ENCODE measurements at places on chromosomes 12 and 14.
A peak's percentile ranks its signal among the peaks of the same experiment; 100 is the strongest.

DNA sequence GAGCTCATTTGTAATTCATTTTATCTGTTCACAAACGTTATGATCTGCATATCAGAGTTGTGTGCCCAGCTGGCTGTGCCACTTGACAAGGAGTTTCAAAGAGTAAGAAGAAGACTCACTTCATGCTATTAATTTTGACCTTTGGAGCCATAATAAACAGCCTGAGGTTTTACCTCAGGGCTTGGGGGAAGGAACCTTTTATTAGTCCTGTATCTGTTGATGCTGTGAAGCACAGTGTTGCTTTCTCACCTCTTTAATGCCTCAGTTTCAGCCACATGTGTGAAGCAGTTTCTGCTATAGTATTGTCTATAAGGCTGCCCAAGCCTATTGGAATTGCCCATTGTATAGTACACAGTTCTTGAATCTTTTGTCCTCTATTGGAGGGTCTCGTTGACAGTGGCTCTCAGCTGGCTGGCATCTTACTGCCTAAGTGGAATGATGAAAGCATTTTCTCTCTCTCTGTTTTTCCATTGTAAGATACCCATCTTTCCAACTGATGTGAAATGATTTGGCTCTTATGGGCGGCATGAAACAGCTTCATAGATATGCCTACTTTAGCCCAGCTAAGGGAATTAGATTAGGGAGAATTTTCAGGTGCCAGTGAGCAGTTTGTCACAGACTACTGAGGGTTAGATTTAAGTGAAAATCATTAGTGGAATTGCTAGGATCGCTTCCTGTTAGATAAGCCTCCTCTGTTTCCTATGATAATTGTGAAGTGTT, 34.7 kb downstream of the GPATCH2L start:
- no peak for DNase-seq

GRCh38 chr14:45715946-45716345, 462.9 kb upstream of the MIS18BP1 start:
- no peak for DNase-seq

GRCh38 chr12:12387501-12387900, 30.6 kb downstream of the BORCS5 start:
- no peak for DNase-seq

- no peak for DNase-seq
Observed at GRCh38 chr12:127113945-127114344, 1153.0 kb upstream of the TMEM132C start.

DNA sequence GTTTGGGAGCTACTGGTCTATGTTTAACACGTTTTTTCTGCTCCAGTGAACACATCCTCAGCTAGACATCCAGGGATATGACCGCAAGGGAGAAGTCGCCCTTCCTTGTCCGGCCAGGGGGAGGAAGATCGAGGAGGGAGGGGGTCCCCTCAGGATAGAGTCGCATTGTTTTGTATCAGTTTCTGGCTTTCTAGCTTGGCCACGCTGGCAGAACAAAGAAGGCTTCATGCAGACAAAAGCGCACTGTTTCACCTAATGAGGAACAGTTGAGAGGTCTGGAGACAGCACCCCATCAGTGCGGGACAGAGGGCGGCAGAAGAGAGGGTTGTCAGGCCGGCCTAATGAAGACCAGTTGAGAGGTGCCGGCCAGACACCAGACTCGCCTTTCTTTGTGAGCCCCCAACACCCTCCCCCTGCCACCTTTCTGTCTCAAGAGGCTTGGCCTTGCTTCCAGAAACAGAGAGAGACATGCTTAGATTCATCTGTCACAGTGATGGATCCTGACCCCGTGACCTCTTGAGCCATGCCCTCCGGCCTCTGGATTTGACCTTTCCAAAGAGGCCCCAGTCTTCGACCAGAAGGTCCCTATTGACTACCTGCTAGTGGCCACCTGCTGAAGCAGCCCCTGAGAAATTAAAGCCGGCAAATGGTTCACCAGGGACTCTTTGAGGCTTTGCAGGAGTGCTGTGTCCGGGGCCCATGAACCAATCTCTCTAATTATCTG, 254.7 kb upstream of the TBX3 start:
- no peak for DNase-seq

DNA sequence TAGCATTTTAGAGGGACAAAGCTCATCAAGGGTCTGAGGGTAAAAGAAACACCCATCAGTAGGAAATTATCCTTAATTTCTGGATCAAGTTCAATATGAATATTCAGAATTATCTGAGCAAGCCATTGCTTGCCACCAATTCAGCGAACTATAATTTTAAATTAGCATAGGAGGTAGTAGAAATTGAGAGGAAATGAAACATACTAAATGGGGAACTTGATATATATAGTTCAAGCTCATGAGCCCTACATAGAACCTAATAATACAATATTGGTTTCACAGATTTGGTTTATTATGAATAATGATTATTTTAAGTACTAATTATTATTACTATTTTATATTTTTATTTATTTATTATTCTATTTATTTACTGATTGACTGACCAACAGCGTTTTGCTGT, 42.1 kb upstream of the GXYLT1 start:
- no peak for DNase-seq

GRCh38 chr12:104929977-104930376, 28.1 kb downstream of the SLC41A2 start:
- no peak for DNase-seq

GRCh38 chr14:56794088-56794556, 16.2 kb downstream of the OTX2 start:
- no peak for DNase-seq

GRCh38 chr12:48695859-48696258, 13.8 kb upstream of the KANSL2 start:
- no peak for DNase-seq

- no peak for DNase-seq
Observed at GRCh38 chr14:101122237-101123141, 219.0 kb upstream of the RTL1 start.

- DNase-seq = no peak
Observed at GRCh38 chr12:114013575-114014345, 47.6 kb upstream of the RBM19 start.

GRCh38 chr12:56293795-56294194, 6.3 kb downstream of the CS start:
- DNase-seq = no peak

DNA sequence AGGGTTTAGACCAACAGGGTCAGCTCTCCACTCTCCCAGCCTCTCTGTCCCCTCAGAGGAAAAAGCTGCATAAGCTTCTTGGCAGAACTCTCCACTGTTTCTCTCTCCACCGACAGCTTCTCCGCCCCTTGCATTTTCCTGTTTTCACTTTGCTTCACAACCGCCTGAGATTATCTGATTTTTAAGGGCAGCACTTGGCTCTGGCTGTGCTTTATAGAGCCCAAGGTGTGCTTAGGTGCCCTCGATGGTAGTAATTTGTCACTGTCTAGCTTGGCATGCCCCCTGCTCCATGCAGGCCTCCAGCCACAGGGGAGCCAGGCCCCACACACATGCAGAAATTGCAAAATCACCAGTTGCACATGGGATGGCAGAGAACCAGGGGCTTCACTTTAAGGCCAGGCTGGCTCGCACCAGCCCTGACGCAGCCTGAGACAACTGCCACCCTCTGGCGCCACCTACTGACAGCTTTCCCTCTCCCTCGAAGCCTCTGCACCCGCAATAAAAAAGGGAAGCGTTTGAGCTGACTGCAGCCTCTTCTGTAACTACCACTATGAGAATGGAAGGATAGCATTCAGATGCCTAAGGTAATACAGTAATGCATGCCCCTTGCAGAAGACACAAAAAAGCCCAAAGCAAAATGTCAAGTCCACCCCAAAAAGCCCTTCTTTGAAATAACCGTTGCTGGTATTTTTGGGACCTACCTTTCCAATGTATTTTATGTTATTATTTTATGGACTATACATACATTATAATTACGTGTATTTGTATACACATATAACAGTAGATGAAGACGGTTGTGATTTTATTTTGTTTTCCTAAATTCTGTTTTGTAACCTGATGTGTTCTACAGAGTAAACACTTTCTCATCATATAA, 32.0 kb upstream of the RIMBP2 start:
- DNase-seq = peak; percentile 48

DNA sequence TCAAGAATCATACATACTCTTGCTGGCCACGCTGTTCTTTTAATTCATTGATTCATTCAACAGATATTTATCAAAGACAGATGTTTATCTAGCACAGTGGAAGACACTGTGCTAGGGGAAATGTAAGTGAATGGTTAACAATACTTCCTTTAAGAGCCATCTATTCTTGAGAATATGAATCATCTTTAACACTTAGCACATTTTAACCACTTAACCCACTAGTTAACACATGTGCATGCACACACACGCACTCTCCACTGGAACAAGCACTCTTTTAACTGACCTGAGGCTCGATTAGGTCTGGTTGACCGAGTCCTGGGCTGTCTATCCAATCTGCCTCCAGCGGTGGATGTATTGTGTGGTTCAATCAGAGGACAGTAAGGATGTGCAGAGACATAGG, 34.6 kb downstream of the LMNTD1 start:
- no peak for DNase-seq

DNA sequence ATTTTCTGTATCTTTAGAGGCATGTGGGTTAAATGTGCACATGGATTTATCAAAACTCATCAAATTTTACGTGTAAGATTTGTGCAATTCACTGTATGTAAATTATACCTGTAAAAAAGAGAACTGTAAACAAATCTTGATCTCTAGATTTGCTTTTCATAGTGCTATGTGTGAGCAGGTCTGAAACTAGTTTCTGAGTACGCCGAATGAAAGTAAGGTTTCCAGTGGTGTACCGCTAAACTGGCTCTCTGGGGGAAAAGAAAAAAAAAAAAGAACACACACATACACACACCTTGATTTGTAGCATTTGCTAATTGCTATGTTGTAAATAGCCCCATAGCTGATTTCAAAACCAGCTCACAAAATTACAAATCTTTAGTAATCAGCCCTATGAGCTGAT, 8.6 kb upstream of the SLC41A2 start:
- DNase-seq = no peak

DNA sequence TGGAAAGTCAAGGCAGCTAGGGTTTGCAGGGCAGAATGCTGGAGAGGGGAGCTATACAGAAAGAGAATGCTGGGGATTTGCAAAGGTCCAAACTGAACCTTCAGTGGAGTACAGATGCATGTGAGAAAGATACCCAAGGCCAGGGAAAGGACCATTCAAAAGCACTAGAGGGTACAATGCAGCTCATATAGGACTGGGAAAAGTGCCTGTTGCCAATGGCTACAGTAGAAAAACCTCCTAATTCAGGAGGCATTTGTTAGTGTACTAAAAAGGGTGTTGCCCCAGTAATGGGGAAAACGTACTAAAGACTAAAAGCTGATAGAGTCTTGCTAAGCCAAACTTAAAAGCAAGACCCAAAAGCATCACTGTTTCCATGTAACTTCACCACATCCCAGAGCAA, 30.1 kb downstream of the E2F7 start:
- no peak for DNase-seq

GRCh38 chr14:53840444-53840843, 116.2 kb downstream of the BMP4 start:
- no peak for DNase-seq

- no peak for DNase-seq
Observed at GRCh38 chr14:64053694-64054669, 201.2 kb downstream of the SYNE2 start.

- DNase-seq = no peak
Observed at GRCh38 chr12:26451763-26452162, 256.4 kb downstream of the SSPN start.

- no peak for DNase-seq
Observed at GRCh38 chr14:95697764-95698163, 11.5 kb downstream of the TCL1B start.

GRCh38 chr14:65261425-65261920, 151.1 kb upstream of the FUT8 start:
- DNase-seq = no peak

GRCh38 chr14:72518809-72519377, 375.0 kb downstream of the DPF3 start:
- peak; percentile 12 for DNase-seq

- no peak for DNase-seq
Observed at GRCh38 chr14:54642801-54643695, 76.1 kb downstream of the SAMD4A start.

- no peak for DNase-seq
Observed at GRCh38 chr14:40386433-40386832, 954.2 kb upstream of the FBXO33 start.

- no peak for DNase-seq
Observed at GRCh38 chr14:56664811-56665421, 85.3 kb downstream of the TMEM260 start.

DNA sequence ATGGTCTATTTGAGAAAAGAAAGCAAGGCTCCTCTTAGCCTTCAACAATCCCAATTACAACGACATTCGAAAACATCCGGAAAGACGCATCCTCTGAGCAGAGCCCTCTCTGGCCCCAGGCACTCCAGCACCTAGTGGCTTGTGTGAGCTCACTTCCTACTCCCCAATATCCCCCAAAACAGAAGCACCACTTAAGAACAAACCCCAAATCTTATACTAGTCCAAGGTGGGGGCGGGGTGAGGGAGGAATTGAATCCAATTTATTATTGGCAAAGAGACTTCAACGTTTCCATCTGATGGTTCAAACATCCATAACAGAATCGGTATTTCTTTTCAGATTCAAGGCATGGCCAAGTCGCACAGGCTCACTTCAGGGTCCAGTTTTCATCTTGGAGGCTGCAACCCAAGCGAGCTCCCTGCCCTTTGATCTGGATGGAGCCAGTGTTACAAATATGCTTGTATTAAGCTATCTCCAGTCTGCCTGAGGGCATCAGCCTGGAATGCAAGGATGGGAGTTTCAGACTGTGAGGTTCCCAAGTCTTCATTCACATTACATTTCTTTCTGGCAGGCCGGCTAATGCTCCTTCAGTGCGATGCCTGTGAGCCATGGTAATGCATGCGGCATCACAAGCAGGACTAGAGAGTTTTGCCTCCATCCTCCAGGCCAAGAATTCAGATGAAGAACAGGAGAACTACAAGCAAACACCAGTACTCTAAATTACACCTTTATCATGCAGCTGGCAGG, 132.5 kb upstream of the FOXN3 start:
- no peak for DNase-seq

GRCh38 chr14:99263564-99264330, 8.2 kb downstream of the BCL11B start:
- DNase-seq = no peak

DNA sequence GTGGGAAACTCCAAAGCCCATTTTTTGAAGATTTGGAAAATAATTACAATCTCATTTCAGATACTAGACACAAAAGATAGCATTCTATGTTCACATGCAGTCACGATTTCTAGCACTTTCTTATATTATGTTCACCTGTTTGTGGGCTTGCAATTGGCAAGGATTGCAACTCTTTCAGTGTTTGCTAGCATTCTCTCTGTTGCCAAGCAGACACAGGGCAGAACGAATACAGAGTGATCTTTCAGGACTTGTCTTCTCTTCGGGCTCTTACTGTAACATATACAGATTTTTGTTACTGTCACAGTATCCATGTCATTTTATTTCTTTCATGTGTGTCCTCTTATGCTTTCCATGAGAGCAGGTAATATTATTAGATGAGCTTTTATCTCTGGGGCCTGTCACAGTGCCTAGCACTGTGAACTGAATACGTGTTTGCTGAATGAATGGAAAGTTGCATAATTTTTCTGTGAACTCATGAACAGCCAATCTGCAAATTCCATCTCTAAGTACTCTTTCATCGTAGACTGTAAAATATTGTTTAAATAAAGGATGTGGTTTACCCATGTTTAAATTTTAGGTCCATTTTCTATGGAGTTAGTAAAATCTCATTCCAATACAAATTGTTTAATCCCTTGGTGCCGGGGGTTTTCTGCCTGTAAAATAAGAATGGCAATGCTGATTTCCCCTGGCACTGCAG, 105.1 kb downstream of the BMP4 start:
- no peak for DNase-seq

GRCh38 chr12:132554845-132555630, 55.3 kb downstream of the LRCOL1 start:
- no peak for DNase-seq

- no peak for DNase-seq
Observed at GRCh38 chr12:18643681-18644080, 94.1 kb downstream of the PLCZ1 start.
